ENCODE measurements at places on chromosomes 1 and 21. TPM values are rescaled to one million over a fixed set of nuclear protein-coding genes. Genes with fewer than 3 reads are reported as not detected.

Gene ACTA1
- total RNA-seq, result not detected

Gene MAB21L3
- not detected for total RNA-seq

Gene ANKRD34A
- 2.6 TPM for total RNA-seq

Gene CACNA1S
- total RNA-seq, result not detected

Gene MINDY1
- 10.9 TPM for total RNA-seq

Gene OR2T11
- total RNA-seq, result not detected

Gene GPR153
- total RNA-seq, result 0.62 TPM

Gene GSTM2
- total RNA-seq, result 41.9 TPM

Gene KHDC4
- 93.3 TPM for total RNA-seq

DNA sequence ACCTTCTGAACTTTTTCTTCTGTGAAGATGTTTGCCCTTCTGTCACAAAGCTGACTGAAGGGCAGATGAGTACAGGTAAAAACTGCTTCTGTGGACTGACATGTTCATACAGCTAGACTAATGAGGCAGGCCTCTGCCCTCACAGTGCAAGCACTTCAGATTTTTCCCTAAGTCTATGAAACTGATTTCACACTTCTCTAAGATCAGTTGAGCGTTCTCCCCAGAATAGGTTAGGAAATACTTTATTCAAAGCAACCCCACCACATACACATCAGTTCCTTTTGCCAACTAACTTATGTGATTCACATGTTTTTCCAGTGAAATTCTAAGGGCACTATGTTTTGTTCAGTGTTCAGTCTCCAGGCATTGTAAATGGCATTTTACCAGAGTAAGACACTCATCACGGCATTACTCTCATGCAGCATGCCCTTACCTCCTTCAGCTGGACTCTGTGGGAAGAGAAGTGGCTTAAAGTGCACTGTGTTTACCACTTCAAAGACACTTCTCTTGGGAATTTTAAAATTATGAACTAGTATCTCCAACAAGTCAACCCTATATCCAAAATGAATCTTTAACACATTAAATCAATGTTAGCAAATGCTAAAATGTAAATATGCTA, 5.4 kb upstream of the PSMG1 start:
- DNase-seq, result no peak

GRCh38 chr21:39837861-39838359, 29.3 kb upstream of the PCP4 start:
- DNase-seq, result no peak

- DNase-seq, result no peak
These were observed 15.9 kb downstream of the ZMYND12 start for GRCh38 chr1:42439940-42440339.

GRCh38 chr1:163170975-163171676, 31.6 kb downstream of the RGS5 start:
- no peak for DNase-seq

GRCh38 chr1:19625291-19625937, 18.7 kb upstream of the NBL1 start:
- DNase-seq, result no peak

DNA sequence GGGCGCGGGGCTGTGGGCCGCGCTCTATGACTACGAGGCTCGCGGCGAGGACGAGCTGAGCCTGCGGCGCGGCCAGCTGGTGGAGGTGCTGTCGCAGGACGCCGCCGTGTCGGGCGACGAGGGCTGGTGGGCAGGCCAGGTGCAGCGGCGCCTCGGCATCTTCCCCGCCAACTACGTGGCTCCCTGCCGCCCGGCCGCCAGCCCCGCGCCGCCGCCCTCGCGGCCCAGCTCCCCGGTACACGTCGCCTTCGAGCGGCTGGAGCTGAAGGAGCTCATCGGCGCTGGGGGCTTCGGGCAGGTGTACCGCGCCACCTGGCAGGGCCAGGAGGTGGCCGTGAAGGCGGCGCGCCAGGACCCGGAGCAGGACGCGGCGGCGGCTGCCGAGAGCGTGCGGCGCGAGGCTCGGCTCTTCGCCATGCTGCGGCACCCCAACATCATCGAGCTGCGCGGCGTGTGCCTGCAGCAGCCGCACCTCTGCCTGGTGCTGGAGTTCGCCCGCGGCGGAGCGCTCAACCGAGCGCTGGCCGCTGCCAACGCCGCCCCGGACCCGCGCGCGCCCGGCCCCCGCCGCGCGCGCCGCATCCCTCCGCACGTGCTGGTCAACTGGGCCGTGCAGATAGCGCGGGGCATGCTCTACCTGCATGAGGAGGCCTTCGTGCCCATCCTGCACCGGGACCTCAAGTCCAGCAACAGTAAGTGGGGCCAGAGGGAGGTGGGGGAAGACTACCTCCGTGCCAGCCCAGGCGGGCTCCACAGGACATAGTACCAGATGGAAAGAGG, 808 bp downstream of the MAP3K21 start:
- DNase-seq, result peak; percentile 31

GRCh38 chr21:45365608-45366241, 39.2 kb upstream of the COL18A1 start:
- no peak for DNase-seq

GRCh38 chr1:111988743-111989453, 570 bp downstream of the KCND3 start:
- DNase-seq, result no peak

- no peak for DNase-seq
These were observed 1.5 kb downstream of the FABP3 start for GRCh38 chr1:31371121-31371959.
